Stimulated activated CD8-positive, alpha-beta memory T cell treated with anti-CD3 and anti-CD28 coated beads, Interleukin-12 subunit alpha, Interleukin-12 subunit beta, amount 100 ng/mL, for 1 hour (primary cell): ENCODE measurements at places on chromosomes 12 and 14.

DNA sequence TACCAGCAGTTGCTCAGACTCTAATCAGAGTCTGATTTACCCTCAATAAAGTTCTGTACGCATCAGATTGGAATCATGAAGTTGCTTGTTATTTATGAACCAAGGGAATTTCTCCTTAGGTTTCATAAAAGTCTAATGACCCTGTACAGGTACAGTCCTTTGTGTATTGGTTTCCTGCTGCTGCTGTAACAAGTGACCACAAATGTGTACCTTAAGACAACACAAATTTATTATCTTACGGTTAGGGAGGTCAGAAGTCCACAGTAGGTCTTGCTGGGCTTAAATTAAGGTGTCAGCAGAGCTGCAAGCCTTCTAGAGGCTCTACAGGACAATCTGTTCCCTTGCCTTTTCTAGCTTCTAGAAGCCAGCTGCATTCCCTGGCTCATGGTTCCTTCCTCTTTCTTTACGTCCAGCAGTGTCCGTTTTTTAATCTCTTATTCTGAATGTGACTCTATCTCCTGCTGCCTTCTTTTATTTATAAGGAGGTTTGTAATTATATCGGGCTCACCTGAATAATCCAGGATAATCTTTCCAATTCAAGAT, 6.7 kb upstream of the DERA start:
- no peak for DNase-seq

DNA sequence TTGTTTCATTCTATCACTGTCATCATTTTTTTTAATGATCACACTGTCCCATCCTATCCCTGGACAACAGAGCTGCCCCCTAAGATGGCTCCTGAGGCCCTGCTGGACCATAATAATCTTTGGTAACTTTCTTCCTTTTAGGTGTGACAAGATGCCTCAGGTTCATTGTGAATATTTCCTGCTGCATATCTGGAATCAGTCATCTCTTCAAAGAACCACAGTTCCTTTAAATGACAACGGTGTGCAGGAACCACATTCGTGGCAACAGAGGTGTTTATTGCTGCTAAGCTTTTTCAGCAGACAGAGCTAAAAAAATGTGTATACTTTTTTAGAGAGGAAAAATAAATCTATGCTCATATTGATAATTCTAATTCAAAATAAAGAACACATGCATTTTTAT, 312.9 kb downstream of the MED13L start:
- DNase-seq = no peak

GRCh38 chr14:72916174-72916573, 10.1 kb upstream of the DCAF4 start:
- DNase-seq = no peak

DNA sequence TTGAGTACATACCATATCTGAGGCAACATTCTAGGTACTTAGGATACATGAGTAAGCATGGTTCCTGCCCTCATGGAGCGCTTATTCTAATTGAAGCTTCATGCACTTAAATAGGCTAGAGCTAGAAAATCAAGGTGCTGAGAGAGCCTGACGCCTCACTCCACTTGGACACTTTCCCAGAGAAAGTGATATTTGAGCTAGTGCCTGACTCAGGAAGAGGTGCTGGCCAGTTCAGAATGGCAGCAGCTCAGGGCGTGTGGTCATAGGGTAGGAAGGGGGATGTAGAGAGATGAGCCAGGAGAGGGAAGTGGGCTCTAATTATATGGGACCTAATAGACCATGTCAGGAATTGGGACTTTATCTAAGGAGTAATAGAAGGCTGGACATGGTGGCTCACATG, 33.3 kb downstream of the TULP3 start:
- no peak for DNase-seq

DNA sequence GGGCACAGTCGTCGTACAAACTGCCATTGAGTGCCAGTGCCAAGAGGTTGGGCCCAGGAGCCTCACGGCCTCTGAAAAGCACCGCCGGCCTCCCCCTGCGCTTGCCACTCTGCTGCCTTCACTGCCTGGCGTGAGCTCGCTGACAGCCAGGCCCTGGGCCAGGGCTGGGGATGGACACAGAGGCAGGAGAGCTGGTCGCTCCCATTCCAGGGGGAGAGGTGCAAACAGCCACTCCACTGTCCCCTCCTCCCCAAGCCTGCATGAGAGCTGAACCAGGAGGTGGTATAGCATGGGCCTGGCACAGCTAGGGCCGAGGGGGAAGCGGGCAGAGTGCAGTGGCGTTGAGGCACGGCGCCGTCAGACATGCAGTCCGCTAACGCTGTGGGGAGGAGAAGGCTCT, 4.6 kb downstream of the ADSS1 start:
- no peak for DNase-seq

- DNase-seq = no peak
Measured at GRCh38 chr12:124098887-124099286, 125.9 kb downstream of the ZNF664 start.
